Activated CD4-positive, alpha-beta T cell treated with anti-CD3 and anti-CD28 coated beads, Interleukin-2, amount 50 U/mL, for 1 hour (primary cell): ENCODE measurements at places on chromosomes 4 and X.
A peak's percentile ranks its signal among the peaks of the same experiment; 100 is the strongest.

DNA sequence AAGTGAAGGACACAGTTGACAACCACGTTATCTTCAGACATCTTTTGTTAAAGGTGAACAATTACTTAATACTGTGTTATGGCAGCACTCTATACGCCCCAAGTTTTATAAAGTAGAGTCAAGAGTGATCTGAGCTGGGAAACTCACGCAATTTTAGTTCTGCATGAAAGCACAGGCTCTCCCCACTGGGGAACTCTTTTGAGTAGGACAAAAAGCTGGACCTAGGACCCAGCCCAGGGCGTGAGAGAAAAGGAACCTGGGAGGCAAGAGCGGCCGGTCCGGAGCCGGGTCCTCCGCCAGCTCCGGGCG lies 152.6 kb upstream of the SLC4A4 start:
- DNase-seq: no peak

DNA sequence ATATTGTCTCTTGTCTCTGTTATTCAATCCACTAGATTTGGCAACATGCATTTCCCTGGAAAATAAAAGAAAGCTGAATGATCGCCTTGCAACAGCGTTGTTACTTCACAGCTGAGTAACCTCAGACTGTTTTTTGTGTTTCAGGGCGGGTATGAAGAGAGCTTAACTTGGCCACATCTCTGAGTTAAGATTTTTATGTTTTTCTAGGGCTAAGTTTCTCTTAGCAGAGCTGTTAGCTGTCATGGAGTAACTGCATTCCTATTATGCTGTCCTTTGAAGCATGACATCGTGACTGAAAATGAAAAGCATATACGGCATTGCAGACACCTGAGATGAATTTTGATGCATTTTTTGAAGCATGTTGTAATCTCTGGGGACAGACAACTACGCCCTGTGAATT lies 1798.9 kb downstream of the PCDH7 start:
- no peak for DNase-seq

DNA sequence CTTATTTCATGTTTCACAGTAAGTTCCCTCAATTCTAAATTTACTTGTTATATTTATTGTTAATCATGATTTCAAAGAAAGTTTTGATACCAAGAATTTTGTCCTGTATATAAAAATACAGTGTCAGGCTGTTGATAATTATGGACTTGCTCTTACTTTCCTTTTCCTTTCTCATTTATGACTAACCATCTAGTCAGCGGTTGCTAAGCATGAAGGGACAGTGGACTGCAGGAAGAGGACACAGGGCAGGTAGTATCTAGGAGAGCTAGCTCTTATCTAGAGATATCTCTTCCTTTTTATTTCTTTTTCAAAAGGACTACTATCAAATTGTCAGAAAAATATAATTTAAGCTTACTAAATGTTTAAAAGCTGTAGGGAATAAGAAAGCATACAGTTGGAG lies 1.6 kb downstream of the OPRPN start:
- no peak for DNase-seq

GRCh38 chr4:167854881-167855280 lies 237.5 kb upstream of the ANXA10 start:
- DNase-seq: no peak

DNA sequence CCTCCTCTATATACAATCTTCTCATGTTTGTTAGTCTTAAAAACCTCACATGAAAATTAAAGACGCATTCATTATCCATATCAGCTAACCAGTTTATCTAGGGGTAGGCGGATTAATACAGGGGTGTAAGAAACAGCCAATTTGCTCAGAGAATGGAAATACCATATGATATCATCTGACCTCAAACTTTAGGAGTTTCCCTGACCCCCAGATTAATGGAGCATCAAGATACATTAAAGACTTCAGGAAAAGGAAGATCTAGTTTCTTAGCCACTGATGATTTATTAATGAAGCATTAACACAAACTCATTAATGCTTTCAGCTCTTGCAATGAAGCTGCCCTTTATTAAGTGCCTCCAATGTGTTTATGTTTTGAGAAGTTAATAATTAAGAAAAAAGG lies 67.5 kb downstream of the CAMK2D start:
- no peak for DNase-seq

GRCh38 chr4:3372933-3373465 lies 68.8 kb upstream of the HGFAC start:
- DNase-seq: no peak

DNA sequence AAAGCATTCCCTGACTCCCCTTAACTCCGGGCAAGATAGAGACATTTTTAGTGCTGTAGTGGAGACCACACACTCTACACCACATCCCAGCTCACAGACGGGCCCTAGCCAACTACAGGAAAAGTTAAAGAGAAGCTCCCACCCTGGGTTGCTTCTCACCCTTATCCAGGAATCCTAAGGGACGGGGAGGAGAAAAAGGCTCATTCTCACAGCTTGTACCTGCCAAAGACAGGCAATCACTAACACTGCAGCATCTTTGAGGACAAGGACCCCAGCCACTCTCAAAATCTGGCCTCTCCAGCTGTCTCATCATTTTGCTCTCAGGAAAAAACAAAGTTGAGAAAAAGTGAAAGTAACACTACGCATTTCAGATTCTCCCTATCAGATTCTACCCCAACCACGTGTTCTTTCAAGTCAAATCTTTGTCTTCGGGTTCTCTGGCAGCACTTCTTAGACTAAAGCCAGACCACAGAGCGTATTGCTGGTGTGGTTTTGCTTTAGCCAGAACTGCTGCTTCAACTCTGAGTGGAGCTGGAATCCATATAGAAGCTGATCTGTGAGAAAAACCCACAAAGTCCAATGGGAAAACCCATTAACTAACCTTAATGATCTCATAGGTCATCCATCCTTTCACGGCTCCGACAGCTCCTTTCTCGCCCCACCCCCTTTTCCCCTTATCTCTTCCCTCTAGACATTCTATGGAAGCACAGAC lies 605.9 kb upstream of the DIPK2B start:
- DNase-seq: peak; percentile 16

- no peak for DNase-seq
Measured at GRCh38 chr4:20428436-20429160, 176.9 kb downstream of the SLIT2 start.

GRCh38 chr4:82551734-82552133 lies 10.1 kb downstream of the TMEM150C start:
- no peak for DNase-seq

DNA sequence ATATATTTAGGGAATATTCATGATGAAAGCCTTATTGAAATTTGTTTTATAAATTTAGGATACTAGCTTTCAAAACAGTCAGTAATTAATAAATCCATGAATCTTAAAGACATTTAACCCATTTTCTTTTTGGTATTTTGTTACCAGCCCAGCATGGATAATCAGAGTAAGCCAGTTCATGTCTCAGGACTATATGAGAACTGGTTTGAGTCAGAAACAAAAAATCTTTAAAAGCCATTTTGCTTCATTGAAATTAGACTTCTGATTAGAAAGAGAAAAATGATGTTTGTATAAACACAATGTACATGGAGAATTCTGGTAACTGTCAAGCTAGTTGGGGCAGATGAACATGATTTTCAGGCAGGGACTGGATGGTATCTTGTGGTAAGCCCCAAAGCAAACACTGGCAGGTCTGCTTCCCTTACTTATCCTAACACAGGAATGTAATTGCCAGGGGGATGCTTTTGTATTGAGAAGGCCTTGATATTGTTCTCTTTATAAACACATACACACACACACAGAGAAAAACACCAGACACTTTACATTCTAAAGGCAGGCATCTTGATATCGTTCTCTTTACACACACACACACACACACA lies 9.4 kb downstream of the ARHGAP10 start:
- DNase-seq: no peak

GRCh38 chrX:69109706-69110105 lies 55.5 kb downstream of the PJA1 start:
- no peak for DNase-seq

DNA sequence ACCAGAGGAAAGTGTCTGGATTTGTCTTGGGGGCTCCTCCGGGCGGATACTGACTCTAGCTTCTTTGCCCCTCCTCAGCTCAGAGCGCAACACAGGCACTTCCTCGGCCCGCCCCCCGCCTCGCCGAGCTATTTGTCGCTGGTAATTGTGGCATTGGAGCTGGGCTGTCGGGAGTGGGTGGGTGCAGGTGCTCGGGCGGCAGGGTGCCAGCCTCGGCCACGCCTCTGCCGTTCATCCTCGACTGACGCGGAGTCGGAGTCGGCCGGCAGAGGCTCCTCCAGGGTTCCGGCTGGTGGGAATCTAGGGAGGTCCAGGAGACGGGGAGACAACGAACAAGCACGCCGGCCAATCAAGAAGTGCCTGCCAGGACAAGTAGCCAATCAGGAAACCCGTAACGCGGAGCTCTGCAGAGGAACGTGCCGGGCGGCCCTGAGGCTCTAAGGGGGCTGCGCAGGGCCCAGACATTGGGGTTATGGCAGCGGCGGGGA lies 3.9 kb upstream of the SYN1 start:
- peak; percentile 36 for DNase-seq

- DNase-seq: no peak
Measured at GRCh38 chrX:8731559-8732395, at the start of gene ANOS1. TSS of gene ANOS1 (minus strand) at chrX:8732137. CDS start at chrX:8732036, 101 bp downstream.

- DNase-seq: peak; percentile 1
Measured at GRCh38 chrX:57528670-57529255, 63.0 kb upstream of the ZXDB start.

GRCh38 chrX:106894392-106894909 lies 8.7 kb downstream of the RIPPLY1 start:
- peak; percentile 33 for DNase-seq

DNA sequence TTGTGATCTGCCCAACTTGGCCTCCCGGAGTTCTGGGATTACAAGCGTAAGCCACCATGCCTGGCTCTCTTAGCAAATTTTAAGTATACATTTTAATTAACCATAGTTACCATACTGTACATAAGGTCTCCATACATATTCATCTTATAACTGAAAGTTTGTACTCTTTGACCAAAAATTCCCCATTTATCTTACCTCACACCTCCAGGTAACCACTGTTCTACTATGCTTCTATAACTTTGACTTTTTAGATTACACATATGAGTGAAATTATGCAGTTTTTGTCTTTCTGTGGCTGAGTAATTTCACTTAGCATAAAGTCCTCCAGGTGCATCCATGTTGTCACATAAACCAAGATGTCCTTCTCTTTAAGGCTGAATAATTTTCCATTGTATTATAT lies 17.4 kb downstream of the C4orf51 start:
- no peak for DNase-seq

GRCh38 chr4:175961604-175962003 lies 104.0 kb upstream of the WDR17 start:
- no peak for DNase-seq

DNA sequence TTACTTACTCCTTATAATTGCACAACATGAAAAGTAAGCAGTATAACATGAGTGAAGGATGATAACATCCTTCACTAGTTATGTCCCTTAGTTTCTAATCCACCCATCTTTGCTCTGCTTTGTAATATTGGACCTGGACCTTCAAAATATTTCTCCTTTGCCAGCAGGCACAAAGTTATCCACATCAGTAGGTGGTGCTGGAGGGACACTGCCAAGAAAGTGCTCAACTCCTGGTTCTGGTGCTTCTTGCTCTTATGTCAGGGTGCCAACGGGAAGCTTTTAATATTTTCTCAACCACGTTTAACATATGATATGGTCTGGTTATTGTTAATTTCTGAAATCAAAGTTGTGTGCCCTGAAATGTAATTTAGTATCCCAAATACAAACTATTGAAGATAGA lies 49.1 kb downstream of the TMEM165 start:
- DNase-seq: no peak

DNA sequence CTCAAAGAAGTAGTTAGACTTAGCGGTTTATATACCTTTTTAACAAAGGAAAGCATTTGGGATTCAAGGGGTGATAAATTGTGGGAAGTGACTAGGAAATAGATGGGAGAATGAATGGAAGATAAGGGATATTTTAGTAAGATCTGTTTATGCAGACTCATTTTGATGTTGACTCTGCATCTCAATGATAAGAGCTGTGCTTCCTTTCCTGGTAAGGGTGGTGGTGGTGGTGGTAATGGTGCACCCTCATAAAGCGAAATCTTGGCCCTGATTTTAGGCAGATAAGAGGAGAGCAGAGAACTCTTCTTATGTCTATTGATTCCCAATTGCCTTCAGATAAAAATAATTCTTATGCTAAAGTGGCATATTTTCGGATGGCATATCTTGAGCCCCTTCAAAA lies 197.1 kb downstream of the SPRY1 start:
- no peak for DNase-seq

DNA sequence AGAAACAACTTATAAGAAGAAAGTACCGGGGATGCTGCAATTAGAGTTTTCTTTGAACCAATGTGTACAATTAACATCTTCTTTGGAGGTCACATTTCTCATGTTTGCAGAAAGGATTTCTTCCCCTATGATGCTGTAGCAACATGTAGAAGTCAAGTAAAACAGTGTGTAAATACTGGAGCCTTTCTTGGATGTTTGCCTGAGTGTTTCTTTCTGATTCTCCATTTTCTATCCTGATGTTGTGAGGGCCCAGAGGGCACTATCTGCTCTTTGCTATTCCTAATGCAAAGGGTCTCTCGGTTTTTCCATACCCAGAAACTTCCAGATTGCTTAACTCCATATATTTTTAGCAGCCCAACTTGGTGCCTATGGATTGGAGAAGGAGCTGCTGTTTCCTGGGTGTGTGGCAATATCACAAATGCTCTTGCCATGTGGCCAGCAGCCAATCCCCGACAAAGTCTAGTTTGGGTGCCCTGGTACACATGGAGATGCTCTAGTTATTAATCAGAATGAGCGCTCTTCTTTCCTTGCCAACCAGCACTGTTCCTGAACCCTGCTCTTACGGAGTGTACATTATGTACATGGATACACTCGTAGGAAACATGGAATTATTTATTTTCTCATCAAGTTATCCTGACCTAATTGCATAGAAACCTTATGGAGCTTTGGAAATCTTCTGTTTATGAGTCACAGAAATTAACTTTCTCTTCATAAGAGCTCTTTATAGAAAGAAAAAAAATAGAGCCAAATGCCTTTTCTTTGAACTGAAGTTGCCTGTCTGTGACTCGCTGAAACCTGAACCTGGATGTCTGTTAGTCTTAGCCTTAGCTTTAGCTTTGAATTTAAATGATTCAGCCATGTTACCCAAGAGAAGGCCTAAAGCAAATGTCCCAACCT lies 67.0 kb upstream of the GPC4 start:
- DNase-seq: no peak

DNA sequence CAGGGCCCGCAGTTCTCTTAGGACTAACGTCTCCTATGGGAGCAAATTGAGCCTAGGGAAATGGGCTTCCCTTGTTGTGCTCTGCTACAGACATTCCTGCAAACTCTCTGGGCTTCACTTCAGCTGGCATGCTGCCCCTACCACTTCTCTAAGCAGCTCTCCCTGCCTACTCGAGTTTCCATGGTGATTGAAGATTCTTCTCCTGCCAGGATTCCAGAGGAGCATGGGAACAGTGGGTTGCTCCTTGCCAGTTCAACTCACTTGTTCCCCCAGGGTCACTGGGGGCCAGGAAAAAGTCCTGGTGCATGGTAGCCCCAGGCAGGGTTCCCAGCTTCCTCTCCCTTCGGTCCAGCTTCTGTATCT lies 21.1 kb upstream of the WDR17 start:
- no peak for DNase-seq

GRCh38 chrX:74015379-74016019 lies 288.5 kb upstream of the ZCCHC13 start:
- peak; percentile 55 for DNase-seq

- no peak for DNase-seq
Measured at GRCh38 chr4:95167805-95168204, 381.0 kb downstream of the UNC5C start.
